ENCODE measurements at places on chromosomes 2 and 18.

GRCh38 chr18:58788971-58789875 is 75.5 kb upstream of the ZNF532 start:
- DNase-seq, result no peak

- no peak for DNase-seq
These were observed 176.6 kb downstream of the SH3RF3 start for GRCh38 chr2:109305490-109306167.

- DNase-seq, result no peak
These were observed 18.7 kb upstream of the DUSP2 start for GRCh38 chr2:96163768-96164429.

DNA sequence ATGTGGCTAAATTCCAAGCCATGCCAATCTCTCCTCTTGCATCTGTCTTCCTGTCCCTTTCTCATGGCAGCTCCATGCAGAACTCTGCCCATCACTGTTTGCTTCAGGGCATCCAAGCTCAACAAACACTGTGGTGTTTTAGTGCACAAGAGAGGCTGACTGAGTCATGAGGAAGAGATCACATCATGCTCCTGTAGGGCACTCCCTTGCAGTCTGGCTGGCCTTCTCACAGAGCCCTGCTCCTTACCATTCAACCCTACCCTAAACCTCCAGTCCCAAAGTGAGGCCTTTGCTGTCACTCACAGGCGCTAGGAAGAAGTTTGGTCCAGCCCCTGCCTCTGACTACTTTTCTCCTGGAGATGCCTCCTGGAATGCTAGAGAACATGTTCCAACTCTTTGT is 194.0 kb downstream of the LRATD1 start:
- DNase-seq, result no peak

- DNase-seq, result no peak
These were observed 84.2 kb upstream of the CD302 start for GRCh38 chr2:159882130-159882745.

DNA sequence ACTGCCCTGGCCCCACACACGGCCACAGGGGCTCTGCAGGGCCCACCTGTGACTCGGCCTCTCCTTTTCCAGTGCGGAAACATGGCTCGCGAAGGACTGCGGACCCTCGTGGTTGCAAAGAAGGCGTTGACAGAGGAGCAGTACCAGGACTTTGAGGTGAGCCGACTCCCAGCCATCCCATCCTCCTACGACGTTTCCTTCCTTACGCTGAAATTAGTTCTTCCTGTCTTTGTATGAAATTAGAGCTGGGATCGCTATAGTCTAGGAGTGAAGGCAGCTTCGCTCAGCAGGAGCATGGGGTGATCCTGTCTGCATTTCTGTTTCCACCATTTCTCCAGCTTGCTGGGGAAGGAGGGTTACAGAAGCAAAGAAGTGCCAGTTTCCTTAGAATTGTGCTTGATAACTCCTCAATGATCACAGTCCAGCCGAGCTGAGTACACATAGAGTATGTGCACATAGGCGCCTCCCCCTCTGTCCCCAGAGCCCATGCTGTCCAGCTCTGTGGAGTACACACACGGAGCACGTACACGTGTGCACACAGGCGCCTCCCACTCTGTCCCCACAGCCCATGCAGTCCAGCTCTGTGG is 59.1 kb upstream of the NFATC1 start:
- DNase-seq, result no peak

DNA sequence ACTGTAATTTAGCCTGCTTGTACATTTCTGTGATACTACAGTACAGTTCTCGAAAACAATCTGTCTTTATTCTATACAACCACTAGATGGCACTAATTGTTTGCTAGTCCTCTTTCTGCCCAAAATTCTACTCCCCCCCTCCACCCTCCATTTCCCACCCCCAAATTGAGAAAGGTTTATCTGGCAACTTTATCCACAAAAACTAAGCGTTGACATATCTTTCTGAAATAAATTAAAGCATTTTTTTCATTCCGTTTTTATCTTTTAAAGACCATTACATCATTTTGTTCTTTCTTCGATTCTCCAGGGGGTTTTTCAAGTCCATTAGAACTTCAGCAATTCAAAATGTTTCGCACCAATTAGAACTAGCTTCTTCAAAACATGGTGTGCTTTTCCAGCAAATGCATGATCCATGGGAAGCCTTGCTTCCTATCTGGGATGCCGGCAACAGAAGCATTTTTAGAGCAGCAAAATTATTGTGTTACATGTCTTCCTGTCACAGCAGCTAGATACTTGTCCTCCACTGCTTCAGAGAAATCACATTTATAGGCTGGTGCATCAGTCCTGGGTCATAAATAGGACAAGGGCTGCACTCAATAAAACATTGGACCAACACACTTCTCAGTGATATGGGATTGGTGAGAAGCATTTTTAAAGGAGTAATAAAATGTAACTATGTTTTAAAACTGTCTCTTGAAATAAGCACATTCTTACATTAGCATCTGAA is 241.3 kb downstream of the PAX3 start:
- DNase-seq, result no peak

DNA sequence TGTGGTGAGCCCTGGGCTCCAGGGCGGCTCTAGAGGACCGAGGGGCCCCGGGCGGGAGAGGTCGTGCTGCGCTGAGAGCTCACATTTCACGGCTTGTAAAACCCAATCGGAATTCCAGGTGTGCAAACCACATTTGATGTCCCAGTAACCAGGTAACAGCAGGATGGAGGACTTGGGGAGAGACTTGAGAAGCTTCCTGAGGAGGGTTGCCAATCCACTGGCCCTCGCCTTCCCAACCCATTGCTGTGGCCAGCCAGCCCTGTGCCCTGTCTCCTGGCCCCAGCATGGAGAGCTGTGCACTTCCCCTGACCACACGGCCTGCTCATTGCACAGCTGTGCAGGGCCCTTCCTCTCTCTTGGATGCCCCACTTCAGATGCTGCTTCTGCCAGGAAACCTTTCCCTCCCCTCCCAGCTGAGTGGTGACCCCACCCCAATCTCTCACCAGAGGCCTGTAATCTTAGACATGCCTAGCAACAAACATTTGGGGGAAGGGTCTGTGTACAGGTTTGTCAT is 39.6 kb downstream of the ASB1 start:
- no peak for DNase-seq

DNA sequence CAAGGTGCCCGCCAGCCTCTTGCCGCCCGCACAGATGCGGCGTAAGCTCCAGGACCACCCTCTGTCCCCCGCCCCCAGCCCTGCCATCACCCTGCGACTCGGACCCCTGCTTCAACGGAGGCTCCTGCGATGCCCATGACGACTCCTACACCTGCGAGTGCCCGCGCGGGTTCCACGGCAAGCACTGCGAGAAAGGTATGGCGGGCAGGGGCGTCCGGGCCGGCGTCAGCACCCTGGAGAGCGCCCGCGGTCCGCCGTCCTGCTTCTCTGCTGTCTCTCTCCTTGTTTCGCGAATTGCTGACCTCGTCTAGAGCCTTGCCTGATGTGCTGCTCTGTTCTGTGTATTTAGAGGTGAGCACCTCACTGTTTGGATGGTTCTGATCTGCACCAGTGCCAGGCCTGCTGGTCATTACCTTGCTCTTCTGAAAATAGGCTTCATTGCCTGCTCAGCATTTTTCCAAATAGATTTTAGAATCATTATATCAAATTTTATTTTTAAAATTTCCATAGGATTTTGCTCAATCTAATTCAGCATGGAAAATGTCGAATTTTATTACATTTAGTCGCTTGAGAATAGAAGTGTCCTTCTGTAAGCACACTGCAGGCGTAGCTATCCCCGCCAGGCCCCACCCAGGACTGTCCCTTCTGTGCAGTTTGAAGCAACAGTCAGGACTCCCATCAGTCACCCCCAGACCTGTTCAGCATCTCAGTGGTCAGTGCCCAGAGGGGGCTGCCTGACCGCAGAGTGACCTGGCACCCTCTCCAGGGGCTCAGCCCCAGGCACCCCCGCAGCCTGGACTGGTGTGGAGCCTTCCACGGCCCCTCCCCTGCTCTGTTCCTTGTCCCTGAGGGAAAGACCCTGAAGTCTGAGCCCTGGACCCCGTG is 51.6 kb downstream of the SNED1 start:
- DNase-seq, result no peak

DNA sequence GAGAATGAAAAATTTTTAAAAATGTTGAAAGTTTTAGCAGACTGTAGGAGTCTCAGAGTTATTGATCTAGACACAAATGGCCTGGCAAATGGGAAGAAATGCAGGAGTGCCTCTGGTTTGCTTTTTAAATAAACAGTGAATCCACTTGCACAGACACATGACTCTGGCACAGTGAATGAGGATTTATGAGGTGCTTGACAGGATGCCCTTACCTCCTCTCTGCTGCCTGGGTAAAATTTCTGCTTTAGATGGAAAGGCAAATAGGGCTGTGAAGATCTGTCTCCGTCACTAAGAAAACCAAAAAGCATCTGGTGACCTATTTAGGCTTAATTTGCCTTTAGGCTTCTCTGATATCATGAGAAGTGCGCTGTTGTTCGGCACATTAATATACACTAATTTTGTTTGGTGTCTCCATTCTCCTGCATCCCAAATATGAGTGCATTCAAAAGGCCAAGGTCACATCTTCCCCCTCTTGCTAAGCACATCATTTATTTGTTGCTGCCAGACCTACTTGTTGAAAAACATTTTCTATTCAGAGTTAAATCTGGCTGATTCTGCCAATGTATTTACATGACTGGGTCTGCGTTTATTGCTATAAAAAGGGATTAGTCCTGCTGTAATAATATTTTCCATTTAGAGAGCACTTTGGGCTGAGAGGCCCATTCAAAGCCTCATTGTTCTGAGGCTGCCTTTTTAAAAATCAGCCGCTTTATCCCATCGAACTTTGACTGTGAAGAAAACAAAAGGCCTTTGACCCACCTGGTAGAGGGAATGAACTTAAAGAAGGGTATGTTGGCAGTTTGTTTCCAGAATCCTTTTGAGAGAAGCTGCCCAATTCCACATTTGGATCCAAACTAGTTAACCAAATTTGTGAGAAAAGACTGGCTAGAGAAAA is 94.9 kb downstream of the RNF152 start:
- no peak for DNase-seq

GRCh38 chr2:237128026-237128703 is 42.5 kb downstream of the COPS8 start:
- DNase-seq, result peak; percentile 59

DNA sequence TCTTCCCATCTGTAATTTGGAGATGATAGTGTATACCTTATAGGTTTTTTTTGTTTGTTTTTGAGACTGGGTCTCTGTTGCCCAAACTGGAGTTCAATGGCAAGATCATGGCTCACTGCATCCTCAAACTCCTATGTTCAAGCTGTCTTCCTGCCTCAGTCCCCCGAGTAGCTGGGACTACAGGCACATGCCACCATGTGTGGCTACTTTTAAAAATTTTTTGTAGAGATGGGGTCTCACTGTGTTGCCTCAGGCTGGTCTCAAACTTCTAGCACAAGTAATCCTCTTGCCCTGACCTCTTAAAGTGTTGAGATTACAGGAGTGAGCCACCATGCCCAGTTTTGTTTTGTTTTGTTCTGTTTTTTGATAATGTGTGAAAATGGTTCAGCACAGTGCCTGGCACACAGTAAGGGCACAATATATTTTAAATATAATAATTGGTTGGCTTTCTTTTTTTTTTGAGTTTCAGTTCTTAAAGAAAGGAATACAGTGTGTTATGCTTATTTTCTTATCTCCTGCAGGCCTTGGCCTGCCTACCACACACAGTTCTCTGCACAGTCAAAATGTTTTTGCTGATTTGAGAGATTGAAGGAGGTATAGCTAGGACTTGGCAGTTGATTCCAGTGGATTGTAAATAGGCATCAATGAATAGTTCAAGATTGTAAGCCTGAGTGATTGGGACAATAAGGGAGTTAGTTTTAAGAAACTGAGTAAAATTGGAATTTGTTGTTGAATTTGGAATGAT is 6.1 kb downstream of the ACTR3 start:
- no peak for DNase-seq

GRCh38 chr2:238158018-238158508 is 707 bp upstream of the ERFE start:
- DNase-seq, result peak; percentile 15

GRCh38 chr18:362311-363290 is 94.8 kb upstream of the THOC1 start:
- no peak for DNase-seq

DNA sequence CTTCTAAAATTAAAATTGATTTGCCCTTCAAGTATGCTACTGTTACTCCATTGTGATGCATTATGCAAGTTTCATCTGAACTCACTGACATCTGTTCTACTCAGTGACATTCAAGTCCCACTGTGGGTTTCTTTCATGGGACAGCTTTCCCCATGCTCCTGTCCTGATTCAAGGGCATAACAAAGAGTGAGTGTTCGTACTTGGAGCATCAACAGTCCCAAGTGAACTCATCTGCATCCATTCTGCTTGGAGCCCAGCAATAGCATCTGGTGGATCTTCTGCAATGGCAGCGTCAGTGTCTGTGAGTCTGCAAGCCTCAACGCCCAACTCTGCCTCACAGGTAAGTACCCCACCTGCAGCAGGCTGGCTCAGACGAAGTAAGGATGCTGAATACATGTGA is 27.5 kb downstream of the BUB1 start:
- no peak for DNase-seq

DNA sequence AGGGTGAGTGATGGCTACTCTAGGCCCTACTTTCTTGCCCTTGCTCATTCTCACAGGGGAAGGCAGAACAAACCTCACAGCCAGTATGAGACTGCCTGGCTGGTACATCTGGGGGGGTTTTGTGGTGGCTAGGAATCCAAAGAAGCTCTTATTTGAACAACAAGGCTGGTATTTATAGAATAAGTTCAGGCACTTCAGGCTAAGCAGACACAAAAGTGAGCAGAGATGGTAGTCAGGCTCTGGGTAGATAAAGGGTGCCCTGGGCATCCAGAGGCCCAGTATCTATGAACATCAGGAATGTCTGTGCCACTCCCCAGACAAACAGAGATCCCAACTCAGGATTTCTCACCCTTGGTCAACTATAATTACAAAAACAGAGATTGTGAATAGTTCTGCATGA is 57.2 kb upstream of the RTN4 start:
- DNase-seq, result no peak

- DNase-seq, result peak; percentile 48
These were observed 577 bp upstream of the TANC1 start for GRCh38 chr2:158967731-158968395.

DNA sequence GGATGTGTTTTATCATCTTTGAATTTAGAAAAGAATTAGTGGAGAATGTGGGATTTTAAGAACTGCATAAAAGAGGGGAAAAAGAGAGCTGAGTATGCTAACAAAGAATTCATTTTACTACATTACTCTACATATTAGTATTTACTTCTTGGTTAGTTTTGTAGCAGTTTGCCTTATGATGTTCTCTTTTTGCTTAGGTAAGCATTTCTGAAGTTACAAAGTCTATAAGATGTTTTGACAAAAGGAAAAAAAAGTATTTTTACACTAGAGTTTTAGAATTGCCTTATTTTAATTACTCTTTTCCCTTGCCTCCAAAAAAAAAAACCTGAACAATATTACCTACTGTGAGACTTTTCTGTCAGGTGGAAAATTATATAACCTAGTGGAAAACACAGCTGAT is 739.5 kb upstream of the SLC39A10 start:
- DNase-seq, result no peak

- no peak for DNase-seq
These were observed 1465.7 kb upstream of the PIK3C3 start for GRCh38 chr18:40489301-40489700.

- DNase-seq, result no peak
These were observed 789.3 kb upstream of the FAM98A start for GRCh38 chr2:34388446-34388845.
